H4 (cell line): ENCODE measurements at places on chromosomes 3 and 15. TPM values are rescaled to one million over a fixed set of nuclear protein-coding genes. Genes with fewer than 3 reads are reported as not detected.

DNA sequence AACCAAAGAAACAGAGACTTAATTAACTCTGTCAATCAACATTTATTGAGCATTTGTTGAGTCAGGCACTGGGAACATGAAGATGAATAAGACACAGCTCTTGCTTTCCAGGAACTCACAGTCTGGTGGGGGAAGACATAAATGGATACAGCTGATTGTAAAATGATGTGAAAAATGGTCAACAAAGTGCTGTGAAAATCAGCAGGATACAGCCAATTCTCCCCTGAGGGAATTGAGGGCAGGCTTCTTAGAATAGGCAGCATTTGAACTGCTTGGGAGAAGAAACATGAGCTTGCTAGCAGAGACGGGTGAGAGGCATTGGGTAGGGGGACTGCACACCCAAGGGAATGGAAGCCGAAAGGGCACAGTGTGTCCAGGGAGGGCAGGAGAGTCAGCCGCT is 41.1 kb downstream of the MFSD1 start:
- no peak for DNase-seq

DNA sequence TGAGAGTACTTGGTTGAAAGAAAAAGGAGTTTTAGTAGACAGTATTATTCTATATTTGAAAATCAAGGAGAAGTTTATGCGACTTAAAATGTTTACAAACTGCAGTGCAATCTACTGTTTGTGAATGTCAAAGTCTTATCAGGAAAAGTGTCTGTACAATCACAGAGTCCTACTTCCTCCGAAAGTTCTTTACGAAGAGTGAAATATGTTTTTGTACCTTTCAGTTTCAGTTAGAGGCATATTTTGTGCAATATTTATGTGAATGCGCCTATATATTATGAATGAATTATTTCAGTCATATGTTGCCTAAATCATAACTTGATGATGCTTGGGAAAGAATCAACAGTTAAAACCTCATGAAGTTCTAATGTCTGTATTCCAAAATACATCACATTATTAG is 31.5 kb downstream of the NGRN start:
- no peak for DNase-seq

- DNase-seq = no peak
Observed at GRCh38 chr3:172102883-172103310, 63.5 kb downstream of the FNDC3B start.

The LRRK1 gene
- 1.4 and 2.9 TPM in 2 replicates for total RNA-seq

- DNase-seq = no peak
Observed at GRCh38 chr3:129045675-129046036, 14.9 kb upstream of the GP9 start.

The ADAMTS9 gene
- total RNA-seq = 1.8 and 4.4 TPM in 2 replicates

GRCh38 chr15:94290730-94291129 is 59.4 kb downstream of the MCTP2 start:
- no peak for DNase-seq

- no peak for DNase-seq
Observed at GRCh38 chr3:45571216-45571615, 23.3 kb upstream of the LIMD1 start.

DNA sequence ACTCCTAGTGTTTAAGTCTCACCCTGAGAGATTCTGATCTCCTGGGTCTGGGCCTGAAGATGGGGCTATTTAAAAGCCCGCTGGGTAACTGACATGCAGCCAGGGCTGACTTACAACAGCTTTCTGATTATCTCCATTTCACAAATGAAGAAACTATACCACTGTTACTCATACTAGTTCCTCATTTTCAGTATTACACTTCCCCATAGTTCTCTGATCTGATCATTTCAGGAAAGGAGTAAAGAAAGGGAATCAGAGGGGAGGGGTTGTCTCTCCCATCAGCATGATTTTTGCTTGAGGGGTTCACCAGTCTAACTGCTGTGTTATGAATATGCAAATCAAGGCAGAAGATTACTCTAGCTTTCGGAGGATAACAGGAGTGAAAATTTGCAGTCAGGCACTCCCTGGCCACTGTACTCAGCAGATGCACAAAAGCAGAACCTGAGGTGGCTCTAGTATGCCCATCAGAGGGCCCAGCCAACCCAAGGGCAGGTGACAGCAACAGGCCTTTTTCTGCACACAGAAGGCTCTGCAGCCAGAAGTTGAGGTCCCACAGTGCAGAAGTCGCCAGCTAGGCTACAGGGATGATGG is 59.4 kb downstream of the DAPK2 start:
- no peak for DNase-seq

DNA sequence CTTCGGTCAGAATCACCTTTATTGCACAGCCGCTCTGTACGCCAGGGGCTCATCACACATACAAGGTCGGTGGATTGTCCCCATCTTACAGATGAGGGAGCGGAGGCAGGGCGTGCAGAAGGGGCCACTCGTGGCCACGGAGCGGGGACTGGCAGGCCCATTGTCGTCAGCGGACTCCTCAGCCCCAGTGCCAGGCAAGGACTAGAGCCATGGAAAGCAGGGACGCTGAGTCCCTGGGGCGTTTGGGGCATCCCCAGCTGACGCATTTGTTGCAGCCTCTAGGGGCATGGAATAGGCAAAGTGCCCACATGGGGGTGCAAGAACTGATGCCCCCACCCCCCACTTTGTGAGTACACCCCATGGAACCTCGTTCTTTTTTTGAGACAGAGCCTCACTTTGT is 29.8 kb upstream of the FURIN start:
- no peak for DNase-seq

- no peak for DNase-seq
Observed at GRCh38 chr3:64773137-64773536, 85.3 kb upstream of the ADAMTS9 start.

- peak; percentile 66 for DNase-seq
Observed at GRCh38 chr3:182325213-182325950, 467.9 kb upstream of the ATP11B start.

DNA sequence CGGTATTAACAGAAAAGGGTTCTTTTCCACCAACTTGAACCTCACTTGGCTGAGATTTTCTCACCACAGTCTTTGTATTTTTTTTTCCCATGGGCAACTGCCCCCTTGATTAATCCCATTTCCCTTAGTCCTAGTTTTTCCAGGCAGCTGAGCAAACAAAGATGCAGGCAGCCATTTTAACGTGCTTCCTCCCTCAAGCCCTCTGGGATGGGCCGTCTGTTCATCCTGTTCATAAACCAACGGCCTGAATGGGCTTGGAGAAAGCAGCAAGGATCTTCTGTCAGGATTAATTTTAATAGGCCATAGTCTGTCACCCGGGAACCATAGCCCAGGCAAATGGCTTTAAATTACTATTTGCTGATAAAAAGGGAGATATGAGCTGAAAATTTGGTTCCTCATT is 10.4 kb upstream of the POLR2M start:
- no peak for DNase-seq

DNA sequence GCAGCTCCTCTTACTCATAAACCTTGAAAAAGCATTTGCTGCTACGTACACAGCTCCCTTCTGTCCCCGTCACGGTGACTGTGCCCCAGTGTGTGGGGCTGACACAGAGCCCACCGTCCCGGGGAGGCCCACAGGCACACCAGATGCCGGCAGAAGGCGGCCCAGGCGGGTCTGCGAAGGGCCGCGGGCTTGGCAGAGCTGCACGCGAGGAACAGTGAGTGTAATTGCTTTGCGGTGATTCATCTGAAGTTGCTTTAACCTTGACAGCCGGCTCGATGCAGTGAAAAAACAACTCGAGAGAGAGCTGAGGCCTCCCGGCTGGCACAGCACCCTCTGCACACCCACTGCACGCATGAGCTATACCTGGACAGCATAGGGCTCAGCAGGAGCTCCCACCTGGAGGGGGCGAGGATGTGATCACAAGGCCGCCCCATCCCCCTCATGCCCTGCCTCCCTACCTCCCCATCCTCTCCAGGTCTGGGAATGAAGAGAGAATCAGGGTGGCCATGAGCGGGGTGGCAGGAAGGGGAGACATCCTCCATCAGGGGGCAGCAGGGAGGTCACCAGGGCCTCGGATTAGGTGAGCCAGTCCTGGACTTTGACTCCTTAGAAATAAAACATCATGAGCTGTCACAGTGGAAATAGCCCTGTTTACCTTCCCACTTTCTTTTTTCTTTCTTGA is 172.7 kb downstream of the MEGF11 start:
- peak; percentile 66 for DNase-seq

The CTXN2 gene
- total RNA-seq = not detected in 2 replicates

DNA sequence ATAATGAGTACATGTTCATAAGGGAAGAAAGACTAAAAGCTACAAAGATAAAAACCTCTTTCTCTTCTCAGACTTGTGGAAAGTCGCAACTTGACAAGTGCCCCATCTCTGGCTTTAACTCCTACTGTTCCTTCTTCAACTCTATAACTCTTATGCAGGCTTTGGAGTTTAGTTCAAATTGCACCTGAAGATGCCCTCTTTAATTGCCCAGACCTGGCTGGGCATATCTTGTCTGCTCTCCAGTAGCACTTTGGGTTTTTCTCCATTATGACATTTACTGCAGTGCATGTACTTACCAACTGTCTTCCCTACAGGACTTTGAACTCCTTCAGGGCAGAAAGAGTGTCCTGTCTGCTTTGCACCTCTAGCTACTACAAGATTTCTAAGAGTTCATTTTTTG is 32.4 kb downstream of the DGKG start:
- no peak for DNase-seq

The TLR9 gene
- total RNA-seq = not detected in 2 replicates

The GPR87 gene
- 0.23 TPM in 1 of 2 replicates, not detected in the other for total RNA-seq

The DAPK2 gene
- total RNA-seq = 0.16 and 0.39 TPM in 2 replicates

- DNase-seq = peak; percentile 93
Observed at GRCh38 chr15:91867581-91868026, 14.1 kb downstream of the SLCO3A1 start.

GRCh38 chr15:94893091-94893490 is 661.7 kb downstream of the MCTP2 start:
- DNase-seq = no peak

The GOLGA8M gene
- total RNA-seq = 0.95 TPM in 1 of 2 replicates, not detected in the other

DNA sequence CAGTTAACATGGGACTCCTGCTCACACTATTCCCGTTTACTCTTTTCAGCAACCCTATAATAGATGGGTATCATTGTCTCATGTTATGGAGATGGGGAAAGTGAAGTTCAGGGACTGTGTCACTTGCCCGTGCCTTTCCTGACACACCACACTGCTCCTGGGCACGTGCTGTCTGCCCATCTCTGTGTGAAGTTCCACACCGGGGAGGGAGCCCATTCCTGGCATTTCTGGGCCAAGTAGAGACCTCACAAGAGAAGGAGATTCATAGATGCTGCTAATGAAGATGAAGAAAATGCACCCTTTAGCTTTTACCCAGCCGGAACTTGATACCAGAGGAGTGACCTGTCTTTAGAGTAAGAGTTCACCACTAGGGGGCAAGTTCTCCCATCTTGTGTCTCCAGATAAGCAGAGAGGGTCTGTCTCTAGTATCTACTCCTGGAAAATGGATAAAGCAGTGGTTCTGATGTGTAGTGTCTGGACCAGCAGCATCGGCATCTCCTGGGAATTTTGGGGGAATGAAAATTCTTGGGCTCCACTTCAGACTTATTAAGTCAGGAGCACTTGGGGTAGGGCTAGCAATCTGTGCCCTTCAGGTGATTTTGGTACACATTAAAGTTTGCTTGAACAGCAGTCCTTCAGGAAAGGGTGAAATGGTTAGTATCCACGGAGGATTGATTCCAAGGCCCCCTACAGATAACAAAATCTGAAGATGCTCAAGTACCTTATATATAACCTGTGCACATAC is 2.0 kb upstream of the TOPBP1 start:
- DNase-seq = peak; percentile 74

The POLQ gene
- total RNA-seq = 5.4 and 8.9 TPM in 2 replicates

The DTWD1 gene
- total RNA-seq = 20.6 and 35.3 TPM in 2 replicates

GRCh38 chr3:42982645-42983412 is 3.7 kb downstream of the GASK1A start:
- DNase-seq = no peak

The OR5H15 gene
- total RNA-seq = not detected in 2 replicates

The ZNF860 gene
- 0.04 and 0.43 TPM in 2 replicates for total RNA-seq

The HTD2 gene
- 7.1 and 24.6 TPM in 2 replicates for total RNA-seq

DNA sequence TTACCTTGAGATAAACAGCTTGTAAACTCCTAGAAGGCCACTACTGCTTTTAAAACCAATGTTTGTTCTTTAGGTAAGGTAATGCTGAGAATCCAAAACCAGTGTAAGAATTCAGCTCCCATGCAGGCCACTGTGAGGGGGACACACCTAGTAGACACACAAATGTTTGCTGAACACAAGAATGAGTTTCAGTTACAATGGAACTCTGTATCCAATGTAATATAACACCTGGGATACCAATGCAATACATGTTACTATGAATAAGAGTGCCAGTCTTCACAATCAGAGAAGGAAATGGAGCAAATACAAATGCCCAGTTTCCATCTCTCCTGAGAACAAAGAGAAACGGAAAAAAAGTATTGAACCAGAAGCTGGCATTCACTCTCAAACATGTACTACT is 65.9 kb downstream of the IGF2BP2 start:
- no peak for DNase-seq

DNA sequence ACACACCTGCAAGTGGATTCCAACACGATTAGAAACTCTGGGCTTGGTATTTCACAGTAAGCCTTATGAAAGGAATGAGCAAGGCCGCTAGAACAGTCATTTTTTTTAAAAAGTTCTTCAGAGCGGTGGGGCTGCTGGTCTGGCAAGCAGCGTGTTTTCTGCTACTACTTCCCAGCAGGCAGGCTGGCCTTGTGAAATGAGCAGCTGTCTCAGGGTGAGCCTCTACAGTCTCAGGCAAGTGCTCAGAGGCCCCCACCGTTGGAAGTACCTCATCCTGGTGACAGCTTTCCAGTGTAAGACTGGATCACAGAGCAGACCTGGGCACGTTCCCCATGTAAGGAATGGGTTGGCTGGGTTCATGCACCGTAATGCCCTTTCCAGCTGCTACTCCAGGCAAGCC is 119.2 kb downstream of the LRIG1 start:
- no peak for DNase-seq

DNA sequence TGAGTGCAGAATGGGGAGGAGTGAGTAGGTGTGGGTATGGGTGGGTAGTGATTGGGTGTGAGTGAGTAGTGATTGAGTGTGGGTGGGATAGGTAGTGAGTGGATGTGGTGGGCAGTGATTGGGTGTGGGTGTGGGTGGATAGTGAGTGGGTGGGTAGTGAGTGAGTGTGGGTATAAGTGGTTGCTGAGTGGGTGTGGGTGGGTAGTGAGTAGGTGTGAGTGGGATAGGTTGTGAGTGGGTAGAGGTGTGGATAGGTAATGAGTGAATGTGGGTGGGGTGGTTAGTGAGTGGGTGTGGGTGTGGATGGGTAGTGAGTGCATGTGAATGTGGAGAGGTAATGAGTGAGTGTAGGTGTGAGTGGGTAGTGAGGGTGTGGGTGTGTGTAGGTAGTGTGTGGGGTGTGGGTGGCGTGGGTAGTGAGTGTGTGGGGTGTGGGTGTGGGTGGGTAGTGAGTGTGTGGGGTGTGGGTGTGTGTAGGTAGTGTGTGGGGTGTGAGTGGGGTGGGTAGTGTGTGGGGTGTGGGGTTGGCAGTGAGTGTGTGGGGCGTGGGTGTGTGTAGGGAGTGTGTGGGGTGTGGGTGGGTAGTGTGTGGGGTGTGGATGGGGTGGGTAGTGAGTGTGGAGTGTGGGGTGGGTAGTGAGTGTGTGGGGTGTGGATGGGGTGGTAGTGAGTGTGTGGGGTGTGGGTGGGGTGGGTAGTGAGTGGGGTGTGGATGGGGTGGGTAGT is 5.3 kb downstream of the MINAR1 start:
- DNase-seq = no peak

GRCh38 chr15:65912235-65912634 is 42.9 kb downstream of the RAB11A start:
- no peak for DNase-seq

- no peak for DNase-seq
Observed at GRCh38 chr3:14418296-14419250, 16.2 kb downstream of the SLC6A6 start.

- no peak for DNase-seq
Observed at GRCh38 chr15:75631935-75632334, 6.4 kb upstream of the SNUPN start.

The CA12 gene
- total RNA-seq = 24.2 and 27.4 TPM in 2 replicates
